Activated T-helper 1 cell treated with Interleukin-2 at 50 U/mL for 16 hours (primary cell): ENCODE measurements at places on chromosomes 4 and X.
A peak's percentile ranks its signal among the peaks of the same experiment; 100 is the strongest.

DNA sequence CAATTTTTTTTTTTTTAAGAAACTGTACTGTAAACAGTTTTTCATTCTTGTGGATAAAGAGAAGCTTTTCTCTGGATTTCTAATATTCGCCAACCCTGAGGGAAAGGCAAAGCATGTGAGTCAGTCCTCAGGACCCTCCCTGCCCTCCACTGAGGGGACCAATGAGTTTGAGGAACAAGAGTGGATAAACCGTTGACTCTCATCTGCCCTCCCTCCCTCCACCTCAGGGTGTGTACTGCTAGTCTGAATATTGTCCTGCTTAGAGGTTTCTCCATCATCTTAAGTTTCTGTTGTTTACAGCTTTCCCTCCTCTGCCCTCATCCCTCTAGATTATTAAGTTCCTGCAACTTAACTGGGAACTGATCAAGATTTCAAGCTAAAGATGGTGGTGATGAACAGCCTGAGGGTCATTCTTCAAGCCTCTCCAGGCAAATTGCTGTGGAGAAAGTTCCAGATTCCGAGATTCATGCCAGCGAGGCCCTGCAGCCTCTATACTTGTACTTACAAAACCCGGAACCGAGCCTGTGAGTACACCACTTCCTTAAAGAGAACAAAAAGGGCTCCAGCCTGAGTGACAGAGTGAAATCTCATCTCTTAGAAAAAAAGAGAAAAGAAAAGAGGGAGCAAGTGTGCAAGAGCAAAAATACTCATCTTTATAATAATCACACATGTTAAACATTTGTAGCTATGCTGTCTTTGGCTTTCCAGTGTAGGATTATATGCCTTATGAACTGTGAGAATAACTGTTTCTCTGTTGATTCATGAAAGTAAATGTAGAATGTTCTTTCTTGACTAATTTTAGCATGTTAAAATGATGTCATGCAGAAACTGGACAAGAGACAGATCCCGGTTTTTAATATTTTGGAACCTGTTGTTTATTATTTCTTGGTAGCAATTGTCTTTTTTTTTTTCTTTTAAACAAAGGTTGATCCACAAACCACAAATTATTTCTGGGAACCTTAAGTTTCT, 11.9 kb downstream of the CA5B start:
- DNase-seq, result no peak

- no peak for DNase-seq
Measured at GRCh38 chr4:159097785-159098184, 5.1 kb upstream of the RAPGEF2 start.

DNA sequence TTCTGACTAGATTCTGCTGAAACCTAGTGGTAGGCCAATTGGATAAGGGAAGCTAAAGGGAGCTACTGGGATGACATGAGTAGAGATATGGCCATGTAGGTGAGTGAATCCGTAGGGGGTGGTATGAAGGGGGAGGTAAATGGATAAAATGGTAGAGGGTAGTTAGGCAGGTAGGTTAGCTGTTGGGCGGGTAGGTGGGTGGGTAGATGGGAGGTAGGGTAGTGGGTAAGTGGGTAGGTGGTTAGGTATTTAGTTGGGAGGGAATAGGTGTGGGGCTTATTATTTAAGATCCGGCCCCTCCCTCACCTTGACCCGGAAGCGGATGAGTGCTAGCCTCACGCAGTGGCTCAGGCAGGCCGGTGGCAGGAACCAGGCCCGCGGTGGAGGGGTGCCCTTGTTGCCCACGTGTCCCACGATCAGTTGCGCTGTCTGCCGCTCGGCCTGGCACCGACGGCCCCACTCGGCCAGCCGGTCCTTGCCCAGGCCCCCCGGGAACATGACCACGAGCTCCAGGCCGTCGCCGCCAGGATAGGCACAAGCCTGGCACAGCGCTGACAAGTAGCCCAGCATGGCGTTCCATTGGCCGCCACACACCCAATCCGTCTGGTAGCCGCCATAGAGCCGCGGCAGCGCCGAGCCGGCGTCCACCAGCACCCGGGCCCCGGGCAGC, 725 bp downstream of the FAM120C start:
- DNase-seq, result peak; percentile 48

- no peak for DNase-seq
Measured at GRCh38 chr4:151359576-151359975, 34.2 kb upstream of the SH3D19 start.

DNA sequence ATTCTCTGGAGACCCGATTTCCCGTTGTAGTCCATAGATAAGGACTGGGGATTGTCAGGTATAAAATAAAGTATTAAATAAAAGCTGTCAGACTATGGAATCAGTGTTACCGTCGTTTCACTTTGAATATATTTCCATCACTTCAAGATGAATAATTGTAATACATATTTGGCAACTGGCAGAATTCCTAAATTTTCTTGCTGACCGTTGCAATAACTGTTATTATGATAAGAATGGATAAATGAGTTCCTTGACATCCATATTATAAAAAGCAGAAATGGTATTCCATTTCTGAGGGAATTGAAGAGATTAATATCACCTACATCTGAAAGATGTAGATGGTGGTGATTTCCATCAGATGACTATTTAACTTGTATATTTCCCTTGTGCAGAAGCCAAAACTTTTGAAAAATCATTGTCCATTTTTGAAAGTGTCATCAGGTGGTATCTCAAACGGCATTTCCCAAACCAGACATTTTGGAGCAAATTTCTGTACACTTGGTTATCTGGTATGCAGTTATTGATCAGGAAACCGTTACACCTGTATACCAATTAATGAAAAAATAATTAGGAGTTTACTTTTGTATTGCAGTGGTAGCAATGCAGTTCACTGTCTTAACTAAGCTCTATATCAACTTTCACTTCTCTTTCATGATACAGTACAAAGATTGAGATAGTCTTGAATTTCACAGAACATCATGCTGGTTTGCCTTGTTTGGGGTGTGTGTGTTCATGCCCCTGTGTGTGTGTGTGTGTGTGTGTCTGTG, 878.5 kb downstream of the PCDH18 start:
- DNase-seq, result no peak

DNA sequence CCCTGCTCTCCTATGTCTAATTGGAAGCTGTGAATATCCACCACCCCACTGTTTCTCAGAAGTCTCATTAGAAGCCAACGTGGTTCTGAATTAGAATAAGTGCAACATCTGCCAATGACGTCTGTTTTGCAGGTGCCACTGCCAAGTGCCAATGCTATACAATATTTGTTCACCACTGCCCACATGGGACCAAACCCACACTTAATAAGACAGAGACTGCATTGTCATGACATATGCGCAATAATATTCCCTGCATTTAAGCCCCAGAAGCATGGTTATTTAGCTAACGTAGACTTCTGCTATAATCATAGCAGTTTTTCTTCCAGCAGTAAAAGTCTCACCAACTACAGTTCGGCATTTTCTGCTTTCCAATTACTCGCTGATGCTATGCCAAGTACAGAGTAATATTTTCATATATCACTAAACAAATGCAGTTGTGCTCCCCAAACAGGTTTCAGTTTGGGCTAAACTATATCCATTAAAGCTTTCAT, 262.5 kb upstream of the PCDH18 start:
- no peak for DNase-seq

GRCh38 chr4:54315561-54316538, 86.8 kb downstream of the PDGFRA start:
- DNase-seq, result no peak

DNA sequence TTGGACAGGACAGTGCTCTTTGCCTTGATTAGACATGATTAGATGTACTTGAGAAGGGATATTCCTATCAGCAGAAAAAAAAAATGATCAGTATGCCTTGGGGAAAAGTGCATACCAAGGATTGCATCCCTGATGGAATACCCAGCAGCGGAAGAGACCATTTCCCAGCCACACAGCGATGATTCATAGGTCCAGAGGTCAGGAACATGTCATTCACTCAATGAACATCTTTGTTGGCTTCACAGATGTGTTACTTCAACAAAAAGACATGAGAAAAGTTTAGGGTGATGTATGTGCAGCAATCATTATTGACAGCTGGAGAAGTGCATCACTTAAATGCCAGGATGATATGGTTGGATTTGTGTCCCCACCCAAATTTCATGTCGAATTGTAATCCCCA, 293.5 kb downstream of the ZNF674 start:
- no peak for DNase-seq

GRCh38 chr4:76301068-76301774, 5.3 kb upstream of the STBD1 start:
- DNase-seq, result no peak

- no peak for DNase-seq
Measured at GRCh38 chrX:50093625-50094024, 107.2 kb downstream of the AKAP4 start.

GRCh38 chr4:86565651-86566050, 28.5 kb upstream of the PTPN13 start:
- DNase-seq, result no peak

GRCh38 chr4:154421618-154422017, 70.0 kb downstream of the DCHS2 start:
- DNase-seq, result no peak
